Kidney (tissue), 22 donors: ENCODE measurements at places on chromosomes 16 and 17.

DNA sequence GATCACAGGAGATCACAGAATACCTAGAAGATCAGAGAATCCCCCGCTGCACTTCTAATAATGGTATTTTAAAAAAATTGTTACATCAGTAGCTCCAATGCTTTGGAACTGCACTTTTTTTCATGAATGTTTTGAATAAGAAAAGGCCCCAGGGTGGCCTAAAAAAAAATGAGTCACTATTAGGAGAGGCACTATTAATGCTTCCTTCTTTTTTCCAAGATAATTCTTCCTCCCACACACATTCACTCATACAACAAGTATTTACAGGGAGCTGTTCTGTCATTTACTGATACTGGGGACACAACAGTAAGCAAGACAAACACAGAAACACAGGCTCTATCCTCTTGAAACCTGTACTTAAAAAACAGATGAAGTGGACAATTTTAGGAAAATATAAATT lies 675 bp upstream of the PDZD9 start:
- no peak for DNase-seq

DNA sequence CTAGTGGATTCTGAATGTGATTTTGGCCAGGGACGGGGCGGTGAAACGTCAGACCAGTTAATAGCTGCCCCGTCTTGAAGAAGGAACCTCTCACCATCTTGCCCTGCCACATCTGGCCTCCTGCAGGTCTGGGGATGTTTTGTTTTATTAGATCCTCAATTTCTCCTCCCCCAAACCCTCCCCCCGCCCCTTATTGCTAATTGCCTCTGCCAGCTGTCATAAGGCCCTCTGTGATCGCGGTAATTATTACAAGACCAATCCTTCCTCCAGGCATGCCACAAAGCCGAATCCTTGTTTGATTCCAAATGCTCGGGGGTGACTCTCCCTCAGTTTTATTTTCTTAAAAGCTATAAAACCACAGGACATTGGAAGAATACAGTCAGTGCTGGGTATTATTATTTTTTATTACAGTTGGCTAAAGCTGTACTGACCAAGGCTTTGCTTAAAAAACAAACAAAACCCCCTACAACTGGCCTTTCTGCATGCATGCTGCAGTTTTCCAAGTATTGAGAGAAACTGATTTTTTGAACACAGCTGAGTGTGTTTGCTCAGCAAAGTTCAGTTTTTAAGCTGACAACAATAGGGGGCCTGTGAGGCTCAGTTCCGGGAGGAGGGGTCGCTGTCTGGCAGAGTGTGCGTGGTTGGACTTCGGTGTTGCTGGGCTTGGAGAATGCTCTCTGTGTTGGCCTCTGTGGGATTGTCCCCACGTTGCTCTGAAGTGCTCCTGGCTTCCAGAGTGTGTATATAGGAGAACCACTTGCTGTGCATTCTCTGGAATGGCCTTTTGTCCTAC lies 1.7 kb downstream of the KSR1 start:
- peak; percentile 60 for DNase-seq

- DNase-seq: no peak
Observed at GRCh38 chr16:3096362-3096761, 2.7 kb downstream of the ZSCAN10 start.

DNA sequence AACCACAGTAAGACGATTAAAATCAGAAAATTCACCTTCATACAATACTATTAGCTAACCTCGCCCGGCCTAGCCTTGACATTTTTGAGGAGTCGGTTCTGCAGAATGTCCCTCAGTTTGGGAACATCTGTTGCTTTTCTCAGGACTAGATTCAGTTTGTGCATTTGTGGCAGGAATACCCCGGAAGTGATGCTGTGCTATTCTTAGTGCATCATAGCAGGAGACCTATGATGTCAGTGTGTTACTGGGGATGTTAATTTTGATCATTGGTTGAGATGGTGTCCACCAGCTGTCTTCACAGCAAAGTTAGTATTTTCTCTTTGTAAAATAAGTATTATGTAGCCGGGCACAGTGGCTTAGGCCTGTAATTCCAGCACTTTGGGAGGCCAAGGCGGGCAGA lies 21.5 kb upstream of the HELZ start:
- no peak for DNase-seq

DNA sequence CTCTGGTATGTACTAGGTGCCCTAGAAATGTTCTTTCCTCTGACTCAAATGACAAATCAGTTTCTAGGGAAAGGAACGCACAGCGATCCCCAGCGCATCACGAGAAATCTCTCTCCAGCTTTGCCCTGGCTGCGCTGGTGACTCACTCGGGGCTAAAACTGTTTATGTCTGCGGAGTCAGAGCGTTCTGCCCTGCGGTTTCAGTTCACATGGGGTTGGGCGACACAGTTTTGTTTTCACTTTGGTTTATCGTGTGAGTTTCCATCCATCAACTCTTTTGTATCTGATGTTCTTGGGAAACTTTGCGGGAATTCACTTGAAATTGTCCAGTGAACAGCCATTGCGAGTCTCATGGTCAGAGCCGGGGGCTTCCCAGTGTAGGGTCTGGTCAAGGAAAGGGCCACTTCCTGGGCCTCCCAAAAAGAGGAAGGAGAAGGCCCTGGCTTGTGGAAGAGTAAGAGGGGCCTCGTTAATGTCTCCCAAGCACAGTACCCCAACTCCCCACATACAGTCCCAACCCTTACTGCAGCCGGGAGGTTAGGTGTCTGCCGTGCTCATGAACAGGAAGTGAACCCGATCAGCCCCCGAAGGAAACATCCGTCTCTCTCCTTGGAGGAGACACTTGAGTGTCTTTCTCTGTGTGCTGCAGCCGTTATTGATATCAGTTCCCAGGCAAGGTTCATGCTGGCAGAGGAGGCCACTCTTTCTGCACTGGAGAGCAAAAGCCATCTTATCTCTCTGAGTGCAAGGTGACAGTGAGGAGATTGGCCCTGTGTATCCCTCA lies 643.2 kb downstream of the WWOX start:
- DNase-seq: no peak

DNA sequence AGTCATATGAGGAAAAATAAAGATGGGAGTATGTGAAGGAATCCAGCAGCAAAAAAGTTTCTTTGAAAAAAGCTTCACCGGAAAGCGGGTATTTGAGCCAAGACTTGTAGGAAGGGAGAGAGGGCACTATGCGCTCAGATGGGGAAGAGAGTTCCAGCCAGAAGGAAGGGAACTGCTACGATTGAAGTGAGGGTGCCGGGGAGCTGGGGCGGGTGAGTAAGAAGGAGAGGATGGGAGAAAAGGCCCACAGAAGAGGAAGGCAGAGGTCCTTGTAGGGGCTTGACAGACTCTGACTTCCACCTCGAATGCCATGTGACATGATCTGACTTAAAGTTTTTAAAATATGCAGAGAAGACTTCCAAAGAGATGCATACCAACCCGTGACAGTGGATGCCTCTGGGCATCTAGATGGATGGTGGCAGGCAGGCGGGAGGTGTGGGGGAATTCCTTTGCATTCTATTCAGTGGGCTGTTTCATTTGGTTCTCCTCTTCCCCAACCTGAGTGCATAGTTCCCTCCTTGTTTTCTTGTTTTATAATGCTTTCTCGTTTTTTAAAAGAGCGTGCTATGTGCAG lies 44.9 kb downstream of the CDRT4 start:
- DNase-seq: peak; percentile 41

DNA sequence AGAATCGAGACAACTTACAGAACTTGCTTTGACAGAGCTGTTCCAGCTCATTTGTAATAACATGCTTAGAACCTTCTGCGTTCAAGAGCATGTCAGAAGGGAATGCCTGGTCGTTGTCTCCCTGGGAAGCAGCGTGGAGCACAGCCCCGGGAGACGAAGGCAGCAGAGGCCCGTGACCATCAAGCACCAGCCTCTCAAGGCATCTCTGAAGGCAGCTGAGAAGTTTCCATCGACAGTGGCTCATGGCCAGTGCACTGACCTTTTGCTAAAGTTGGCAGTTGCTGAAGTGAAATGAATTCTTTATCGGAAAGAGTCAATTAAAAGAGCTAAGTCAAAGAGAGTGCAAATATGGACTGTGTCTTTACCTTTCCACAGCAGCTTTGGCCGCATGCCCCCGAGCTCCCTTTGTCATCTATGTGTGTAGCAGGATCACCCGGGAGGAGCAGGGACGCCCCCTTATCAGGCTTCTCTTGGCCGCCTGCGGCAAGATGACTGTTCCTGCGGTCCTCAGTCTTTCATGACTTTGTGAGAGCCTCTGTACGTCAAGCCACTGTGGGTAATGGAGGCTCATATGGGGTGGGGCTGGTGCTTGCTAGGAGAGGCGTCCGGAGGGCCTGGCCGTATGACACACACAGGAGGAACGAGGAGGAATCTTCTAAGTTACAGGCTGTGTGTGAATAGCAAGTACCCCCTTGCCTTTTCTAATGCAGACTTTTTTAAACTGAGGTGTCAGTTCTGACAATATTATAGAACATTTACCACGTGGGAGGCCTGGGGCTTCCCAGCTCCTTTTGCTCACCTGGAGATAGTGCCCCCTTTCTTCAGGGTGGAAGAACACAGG lies 54.2 kb downstream of the LDHD start:
- no peak for DNase-seq

GRCh38 chr17:63703556-63704258 lies 3.8 kb upstream of the LIMD2 start:
- no peak for DNase-seq

DNA sequence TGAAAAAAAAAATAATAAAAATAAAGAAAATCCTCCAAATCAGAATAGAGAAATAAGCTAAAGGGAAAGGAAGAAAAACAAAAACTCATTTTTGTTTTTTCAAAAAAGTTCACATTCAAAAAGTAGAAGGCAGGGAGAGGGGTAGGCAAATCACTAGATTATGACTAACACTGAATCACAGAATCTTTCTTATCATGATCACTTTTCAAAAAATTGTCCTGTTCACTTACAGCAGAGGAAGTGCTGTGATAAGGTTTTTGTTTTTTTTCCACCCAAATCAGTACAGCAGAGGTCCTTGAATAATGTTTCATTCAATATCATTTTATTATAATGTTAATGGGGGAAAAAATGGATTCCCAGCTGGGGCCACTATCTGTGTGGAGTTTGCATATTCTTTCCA lies 106.4 kb downstream of the CA4 start:
- DNase-seq: no peak

GRCh38 chr16:27344721-27345120 lies 30.9 kb downstream of the IL4R start:
- no peak for DNase-seq

- DNase-seq: no peak
Observed at GRCh38 chr17:27466743-27467375, 10.6 kb downstream of the KSR1 start.
